ENCODE measurements at places on chromosomes 12 and 14.

GRCh38 chr12:62813031-62813829 lies 121.7 kb downstream of the PPM1H start:
- DNase-seq = no peak

DNA sequence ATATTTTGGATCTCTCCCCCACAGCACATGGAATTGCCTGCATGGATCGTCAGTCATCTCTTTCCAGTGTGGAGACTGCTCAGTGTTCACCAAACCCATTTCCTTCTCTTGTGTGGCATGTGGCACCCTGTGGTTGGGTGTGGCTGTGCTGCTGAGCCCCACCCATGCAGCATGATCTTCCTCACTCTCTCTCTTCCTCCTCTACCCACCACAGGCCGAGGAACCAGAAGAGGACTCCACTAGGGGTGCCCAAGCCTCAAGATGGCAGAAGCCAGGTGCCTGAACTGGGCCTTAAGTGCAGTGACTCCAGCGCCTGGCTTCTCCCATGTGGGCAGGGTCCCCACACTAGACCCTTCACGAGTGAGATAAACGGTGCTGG lies 66.8 kb upstream of the GPR68 start:
- no peak for DNase-seq

DNA sequence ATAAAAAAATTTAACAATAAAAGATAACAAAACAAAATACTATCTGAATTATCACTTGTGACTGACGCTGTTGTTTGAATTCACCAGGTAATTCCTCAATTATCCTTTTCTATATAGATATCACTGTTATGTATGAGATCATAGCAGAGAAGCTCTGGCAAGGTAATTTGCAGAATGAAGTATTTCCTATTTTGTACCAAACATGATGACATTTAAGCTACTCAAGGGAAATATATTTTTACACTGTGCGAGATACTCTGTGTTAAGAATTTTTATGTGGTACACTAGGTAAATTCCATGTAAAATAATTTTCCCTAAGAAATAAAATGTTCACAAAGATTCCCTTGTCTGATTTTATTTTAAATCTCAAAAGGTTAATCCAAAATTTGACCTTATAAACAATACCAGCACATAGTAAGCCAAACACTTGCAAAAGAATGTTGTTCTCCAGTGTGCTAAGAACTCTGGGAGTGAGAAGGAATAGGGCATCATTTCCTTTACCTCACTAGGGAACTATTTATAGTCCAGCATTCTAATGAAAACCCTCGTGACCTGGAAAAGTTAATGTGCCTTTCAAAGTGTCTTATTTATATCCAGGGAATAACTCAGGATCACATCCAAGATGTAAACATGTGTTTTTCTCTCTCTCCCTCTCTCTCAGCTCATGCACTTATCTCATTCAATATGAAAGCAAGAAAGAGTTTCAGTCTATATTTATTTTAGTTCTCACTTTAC lies 115.2 kb upstream of the RAP1B start:
- DNase-seq = no peak

DNA sequence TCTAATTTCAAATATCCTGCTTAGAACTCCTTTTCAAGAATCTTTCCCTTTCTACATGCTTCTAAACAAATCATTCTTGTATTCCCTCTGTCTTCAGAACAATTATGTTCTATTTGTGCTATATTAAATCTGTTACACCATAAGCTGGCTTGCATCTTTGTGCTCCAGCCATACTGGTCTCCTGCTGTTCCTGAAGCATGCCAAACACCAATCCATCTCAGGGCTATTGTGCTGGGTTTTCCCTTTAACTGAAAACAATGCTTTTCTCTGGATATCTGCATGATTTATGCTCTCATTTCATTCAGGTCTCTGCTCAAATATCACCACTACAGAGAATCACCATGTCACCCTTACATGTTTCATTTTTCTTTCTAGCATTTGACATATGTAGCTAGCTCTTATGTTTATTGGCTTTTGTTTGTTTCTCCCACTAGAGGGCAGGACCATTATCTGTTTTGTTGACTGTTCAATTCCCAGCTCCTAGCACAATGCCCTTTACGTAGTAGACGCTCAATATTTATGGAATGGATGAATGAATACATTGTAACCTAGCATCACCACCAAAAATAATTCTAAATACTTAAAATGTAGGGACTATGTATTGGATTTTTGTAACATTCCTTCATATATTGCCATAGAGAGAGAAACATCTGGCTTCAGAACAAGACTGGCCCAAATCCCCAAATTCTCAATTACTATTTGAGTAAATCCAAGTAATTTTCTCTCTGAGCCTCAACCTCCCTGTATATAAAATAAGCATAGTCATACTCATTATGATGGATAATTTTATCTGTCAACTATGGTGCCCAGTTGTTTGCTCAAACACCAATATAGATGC lies 302.0 kb upstream of the SYT1 start:
- no peak for DNase-seq

DNA sequence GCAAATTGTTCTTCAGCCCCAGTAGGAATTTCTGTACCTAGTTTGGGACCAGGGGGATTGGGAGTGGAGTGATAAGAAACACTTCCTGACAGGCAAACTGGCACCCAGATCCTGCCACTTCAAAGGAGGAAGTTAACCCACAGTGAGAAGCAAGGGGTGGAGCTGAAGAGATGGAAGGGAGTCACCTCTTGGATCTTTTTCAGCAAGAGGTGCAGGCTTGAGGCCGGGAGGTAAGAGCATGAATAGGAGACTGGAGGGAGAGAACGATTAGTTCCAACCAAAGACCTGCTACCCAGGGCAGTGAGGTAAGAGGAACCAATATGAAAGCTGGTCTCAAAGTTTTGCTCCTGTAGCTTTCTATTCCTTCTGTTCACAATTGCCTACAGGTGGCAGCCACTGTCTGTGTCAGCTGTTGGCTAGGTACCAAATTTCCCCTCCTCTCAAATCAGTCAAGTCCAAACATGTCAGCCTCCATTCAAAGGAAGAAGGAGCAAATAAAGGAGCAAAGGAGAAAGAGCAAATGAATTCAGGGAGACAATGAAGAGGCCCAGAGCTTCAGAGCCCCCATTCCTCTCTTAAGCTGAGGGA lies 14.9 kb upstream of the TAC3 start:
- DNase-seq = no peak

DNA sequence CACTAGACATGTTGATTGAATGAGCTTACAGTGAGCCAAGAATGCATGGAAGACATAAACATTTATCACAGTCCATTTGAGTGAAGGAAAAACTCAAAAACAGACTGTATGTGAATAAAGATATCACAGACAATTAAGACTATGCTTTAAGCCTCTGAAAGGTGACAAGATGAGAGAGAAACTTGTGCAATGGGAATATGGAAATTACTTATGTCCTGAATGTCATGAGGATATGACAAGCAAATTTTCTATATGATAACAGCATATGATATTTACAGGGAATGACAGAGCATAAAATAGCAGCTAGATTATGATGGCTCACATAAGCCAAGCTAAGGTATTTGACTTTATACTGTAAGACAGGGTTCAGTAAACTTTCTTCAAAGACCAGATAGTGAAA lies 1153.1 kb upstream of the USP15 start:
- DNase-seq = no peak

DNA sequence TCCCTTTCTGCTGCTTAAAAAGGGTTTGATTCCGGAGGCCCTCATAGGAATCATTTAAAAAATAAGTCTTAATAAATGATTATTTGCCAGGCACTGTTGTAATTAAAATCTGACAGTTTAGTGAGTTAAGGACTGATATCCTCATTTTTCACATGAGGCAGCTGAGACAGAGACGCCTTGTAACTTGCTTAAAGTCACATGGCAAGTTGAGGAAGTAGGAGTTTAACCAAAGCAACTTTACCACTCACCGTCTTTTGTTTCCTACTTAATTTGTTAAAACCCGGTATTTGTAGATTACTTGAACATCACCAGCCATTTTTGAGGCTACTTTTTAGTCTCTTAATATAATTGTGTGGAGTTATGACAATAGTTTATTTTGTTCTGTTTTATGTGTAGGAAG lies 2.4 kb downstream of the TIGAR start:
- DNase-seq = no peak

Measured in stimulated activated CD8-positive, alpha-beta memory T cell treated with anti-CD3 and anti-CD28 coated beads, Interleukin-4, amount 100 ng/mL, for 4 hours (primary cell).